ENCODE measurements at places on chromosomes 12 and 14.

- DNase-seq, result no peak
These were observed 322.6 kb upstream of the TMTC1 start for GRCh38 chr12:30106204-30106965.

DNA sequence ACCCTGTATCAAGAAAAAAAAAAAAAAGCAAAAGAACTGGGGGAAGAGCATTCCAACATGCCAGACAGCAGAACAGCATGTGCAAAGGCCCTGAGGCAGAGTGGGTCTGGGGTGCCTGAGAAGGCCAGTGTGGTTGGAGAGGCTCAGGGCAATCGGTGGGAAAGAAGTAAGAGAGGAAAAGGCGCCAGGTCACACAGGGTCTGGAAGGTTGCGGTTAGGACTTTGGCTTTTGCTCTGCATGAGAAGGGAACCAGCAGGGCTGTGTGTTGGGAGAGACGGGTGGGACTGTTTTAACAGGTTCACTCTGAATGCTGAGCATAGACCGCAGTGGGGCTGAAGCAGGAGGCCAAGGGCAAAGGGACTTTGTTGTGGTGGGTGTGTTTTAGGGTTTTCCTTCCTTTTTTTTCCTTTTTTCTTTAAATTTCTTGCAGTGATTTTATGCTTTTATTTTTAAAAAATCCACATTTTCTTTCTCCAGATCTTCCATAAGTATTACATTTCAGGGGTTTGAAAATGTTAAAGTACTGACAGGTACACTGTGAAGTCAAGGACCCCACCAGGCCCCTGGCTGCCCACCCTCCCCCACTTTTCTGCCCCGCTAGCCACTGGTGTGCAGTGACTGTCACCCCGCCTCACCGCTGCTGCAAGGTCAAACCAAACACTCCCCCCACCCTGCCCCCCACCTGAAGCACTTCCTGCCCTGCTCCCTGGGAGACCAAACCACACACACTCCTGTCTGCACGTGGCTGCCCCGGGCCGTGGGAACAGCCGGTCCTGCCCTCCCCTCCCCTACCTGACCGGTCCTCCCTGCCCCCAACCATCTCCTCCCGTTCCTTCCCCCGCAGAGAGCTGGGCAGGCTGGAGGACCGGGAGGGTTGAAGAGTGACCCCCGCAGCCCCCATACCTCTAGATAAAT lies 30.0 kb downstream of the DTX1 start:
- DNase-seq, result no peak

GRCh38 chr12:57129889-57130288 lies 1.6 kb downstream of the LRP1 start:
- no peak for DNase-seq

DNA sequence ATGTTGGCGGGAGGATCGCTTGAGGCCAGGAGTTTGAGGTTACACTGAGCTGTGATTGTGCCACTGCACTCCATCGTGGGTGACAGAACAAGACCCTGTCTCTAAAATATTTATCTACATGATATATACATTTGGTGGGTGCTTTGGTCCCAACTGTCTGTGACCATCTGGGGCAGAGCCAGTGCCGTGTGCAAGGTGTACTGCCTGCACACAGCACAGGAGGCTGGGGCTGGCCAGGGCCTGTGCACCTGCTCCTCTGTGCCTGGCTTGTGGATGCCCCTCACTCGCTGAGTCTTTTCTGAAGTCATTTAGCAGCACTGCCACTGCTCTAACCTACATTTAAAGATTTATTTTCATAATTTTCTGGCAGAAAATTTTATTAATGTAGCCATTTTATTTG lies 58.7 kb downstream of the TRAF3 start:
- DNase-seq, result no peak

DNA sequence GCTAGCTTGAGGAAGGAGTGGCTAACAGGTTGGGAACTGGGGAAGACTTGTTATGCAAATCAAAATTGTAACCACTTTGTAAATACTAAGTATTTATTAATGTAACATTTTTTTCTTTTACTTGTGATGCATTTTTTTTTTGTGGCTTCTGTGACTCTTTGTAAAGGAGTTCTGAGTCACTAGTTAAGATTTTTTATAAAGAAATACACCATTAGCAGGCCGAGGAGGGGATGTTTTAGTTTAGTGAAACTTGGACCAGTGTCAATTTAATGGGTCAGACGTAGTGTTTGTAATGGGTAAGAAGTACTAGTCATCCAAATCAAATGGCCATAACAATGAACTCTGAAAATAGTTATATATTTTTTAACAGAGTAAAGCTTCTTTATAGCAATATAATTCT lies 43.1 kb downstream of the AKAP6 start:
- DNase-seq, result no peak

DNA sequence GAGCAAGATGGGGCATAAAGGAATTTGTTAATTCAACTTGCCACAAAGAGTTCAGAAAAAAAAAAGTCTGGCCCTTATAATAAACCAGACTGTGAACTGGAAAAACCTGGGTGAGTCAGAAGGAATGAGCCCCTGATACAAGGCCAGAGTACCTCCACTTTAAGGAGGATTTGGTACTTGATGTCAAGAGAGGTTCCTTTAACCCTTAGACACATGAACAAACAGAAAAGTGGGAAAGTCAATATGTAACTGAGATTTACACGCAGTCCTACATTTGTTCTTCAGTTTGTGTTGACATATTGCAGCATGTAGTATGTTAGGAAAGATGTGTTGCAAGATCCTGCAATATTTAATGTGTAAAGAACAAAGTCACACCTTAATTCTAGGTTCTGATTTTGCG lies 14.2 kb upstream of the SLC38A4 start:
- DNase-seq, result no peak

GRCh38 chr12:8088574-8088973 lies 6.5 kb downstream of the NECAP1 start:
- no peak for DNase-seq

GRCh38 chr14:86723254-86723624 lies 1193.3 kb downstream of the FLRT2 start:
- DNase-seq, result no peak

DNA sequence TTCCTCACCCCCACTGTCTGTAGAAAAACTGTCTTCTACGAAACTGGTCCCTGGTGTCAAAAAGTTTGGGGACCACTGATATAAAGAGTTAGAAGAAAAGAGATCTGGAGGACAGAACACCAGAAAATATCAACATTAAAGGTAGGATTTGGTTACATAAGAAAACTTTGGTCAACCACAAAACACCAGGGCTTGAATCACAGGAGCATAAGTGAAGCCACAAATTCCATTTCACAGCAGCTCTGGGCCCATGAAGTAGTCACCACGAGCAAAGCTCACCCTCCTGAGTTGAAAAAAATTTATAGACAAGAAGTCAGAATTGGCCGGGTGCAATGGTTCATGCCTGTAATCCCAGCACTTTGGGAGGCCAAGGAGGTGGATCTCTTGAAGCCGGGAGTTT lies 19.4 kb downstream of the RALGAPA1 start:
- no peak for DNase-seq

GRCh38 chr12:105384916-105385535 lies 54.5 kb downstream of the C12orf75 start:
- DNase-seq, result no peak

DNA sequence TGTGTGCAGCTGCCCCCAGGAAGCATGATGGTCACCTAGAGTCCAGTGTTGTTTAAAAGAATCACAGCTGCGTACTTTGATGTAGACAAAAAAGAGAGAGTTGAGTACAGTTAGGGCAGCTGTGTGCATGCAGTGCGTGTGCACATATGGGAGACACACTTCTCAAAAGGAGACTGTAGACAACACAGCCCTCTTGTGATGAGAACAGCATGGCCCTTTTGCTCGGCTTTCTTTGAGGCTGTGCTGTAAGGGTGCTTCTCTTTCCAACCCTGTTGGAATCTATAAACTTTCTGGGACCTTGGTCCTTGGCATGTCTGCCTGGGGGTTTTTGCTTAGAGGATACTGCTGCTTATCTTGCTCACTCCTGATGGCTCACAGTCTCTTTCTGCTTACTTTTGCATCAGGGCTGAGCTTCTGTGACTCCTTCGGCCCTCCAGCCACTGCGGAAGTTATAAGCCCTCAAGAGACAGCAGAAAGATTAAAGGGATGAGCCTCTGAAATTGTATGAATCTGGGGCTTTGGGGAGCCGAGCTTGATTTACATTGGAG lies 102.9 kb downstream of the DYRK2 start:
- no peak for DNase-seq

DNA sequence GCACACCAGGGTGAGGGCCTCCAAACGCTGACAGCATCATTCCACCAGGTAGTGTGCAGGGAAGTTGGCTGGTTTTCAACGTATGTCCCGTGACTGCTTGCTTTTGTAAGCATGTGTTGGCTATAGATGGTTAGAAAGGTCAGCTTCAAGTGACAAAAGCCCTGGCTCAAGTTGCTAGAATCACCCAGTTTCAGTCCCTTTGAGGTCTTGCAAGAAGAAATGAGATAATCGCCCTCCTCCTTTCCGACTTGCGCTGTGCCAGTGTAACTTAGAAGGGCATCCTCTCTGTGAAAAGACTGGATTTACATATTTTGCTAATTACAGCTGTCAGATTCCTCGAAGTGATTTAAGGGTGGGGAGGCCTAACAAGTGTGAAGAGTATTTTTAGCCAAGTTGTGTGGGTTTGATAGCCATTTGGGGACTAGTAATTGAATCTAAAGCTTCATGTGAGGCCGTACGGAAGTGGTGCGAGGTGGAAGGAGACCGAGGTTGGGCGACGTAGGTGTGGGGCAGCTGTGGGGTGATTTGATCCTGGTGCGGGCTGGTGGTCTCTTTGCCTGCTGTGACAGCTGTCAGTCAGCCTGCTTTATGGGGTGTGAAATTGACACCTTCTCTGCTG lies 94.7 kb downstream of the CHST11 start:
- DNase-seq, result no peak

DNA sequence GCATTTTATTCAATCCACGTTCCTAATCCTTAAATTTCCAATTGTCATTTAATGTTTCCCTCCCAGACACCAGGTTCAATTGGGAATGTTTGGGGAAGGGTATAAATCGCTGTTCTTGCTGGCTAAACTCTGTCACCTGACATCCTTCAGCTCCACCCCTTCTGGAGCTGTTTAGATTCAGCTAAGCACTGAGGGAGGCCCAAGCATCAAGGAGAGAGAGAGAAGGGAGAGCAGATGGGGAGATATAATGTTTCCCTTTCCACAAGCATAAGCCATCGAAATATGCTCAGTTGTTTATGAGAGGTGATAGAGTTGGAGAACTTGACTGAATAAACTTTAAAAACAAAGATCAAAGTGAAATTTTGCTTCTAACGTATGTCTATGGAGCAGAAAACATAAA lies 1.8 kb downstream of the ABCC9 start:
- DNase-seq, result no peak

- no peak for DNase-seq
These were observed 120.4 kb upstream of the LRIG3 start for GRCh38 chr12:59040656-59041055.

DNA sequence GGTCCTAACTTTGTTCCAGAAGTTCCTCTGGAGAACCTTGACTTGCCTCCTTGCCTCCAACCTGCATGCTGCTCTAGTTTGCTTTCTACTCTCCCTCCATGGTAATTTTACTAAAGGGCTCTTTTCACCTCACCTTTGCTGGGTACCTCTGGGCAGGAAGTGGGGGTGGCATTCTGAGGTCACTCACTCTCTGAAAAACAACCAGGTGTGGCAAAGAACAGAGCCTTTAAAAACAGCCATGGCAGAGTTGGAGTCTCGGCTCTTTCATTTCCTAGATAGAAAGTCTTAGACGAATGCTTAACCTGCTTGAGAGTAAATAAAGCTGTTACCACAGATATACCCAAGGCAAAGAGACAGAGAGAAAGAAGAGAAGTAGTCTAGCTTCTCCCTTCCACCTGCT lies 827.9 kb downstream of the BCL11B start:
- no peak for DNase-seq

- DNase-seq, result no peak
These were observed 213.3 kb upstream of the CLEC14A start for GRCh38 chr14:38469156-38469555.

DNA sequence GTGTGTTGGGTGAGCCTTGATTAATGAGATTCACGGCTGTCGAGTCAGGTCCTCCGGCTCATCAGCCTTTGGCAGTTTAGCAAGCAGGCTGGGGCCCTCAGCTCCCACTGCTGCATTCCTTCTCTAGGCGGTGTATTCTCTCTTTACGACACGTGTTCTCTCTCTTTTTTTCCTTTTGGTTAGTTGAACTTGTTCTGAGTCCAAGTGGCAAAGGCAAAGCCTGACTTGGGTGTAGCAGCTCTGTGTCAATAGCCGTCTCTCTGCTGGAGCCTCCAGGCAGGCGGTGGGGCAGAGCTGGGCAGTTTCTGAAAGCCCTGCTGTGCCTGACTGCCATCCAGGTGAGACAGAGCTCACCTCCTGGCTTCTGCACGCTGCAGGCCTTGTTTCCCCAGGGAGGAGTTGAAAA lies 46.6 kb downstream of the SUSD6 start:
- no peak for DNase-seq

- DNase-seq, result no peak
These were observed 79.0 kb downstream of the ANO6 start for GRCh38 chr12:45294906-45295305.

DNA sequence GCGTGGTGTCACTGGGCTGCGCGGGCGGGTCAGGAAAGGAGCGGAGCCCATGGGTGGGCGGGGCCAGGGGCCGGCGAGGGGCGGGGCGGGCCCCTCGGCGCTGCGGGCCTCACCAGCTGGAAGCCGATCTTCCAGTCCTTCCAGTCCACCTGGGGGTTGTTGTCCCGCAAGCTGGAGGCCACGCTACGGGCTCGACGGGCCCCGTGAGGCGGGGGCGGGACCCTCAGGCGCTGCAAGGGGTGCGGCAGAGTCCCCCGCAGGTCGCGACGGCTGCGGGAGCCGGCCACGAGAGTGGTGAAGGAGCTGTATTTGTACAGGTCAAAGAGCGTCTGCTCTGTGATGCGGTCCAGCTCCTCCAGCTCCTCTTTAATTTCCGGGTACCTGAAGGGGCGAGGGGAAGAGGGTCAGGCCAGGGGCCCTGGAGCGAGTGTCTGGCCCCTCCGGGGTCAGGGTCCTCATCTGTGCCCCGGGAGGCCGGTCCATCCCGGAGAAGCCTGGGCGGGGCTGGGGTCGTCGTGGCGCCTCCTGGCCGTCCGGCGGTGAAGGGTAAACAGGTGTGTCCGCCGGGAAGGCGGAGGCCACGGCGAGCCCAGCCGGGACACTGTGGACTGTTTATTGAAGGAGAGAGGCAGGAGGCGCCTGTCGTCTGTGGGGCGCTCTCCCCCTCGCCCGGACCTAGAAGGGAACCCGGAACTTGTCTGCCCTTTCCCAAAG lies 11.9 kb downstream of the SCNN1A start:
- DNase-seq, result peak; percentile 81

- no peak for DNase-seq
These were observed 156.1 kb upstream of the FSCB start for GRCh38 chr14:44663136-44663535.

- no peak for DNase-seq
These were observed 7.8 kb downstream of the PPTC7 start for GRCh38 chr12:110575326-110575725.

DNA sequence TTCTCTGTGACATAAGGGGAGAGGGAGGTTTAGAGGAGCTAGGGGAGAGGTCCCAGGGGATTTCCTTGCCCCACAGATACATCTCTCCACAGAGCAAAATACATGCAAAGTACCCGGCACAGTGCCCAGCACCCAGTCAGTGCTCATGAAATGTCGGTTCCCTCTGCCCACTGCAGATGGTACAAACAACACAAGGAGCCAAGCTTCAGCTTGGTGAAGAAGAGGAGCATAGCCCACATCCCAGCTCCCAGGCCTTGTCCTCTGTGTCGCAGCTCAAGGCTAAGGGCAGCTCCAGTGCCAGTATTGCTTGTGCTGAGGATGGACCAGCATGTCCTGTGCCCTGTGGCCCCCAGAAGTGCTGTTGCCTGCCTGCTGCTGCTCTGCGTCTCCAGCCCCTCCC lies 35.0 kb upstream of the FKBP4 start:
- DNase-seq, result no peak

GRCh38 chr14:96739200-96739910 lies 57.8 kb upstream of the VRK1 start:
- DNase-seq, result no peak

All from GM19239 (cell line).